H1 (cell line): ENCODE measurements at places on chromosomes 3 and 15.

- DNase-seq, result no peak
These were observed 43.3 kb downstream of the TGFBR2 start for GRCh38 chr3:30649572-30650318.

DNA sequence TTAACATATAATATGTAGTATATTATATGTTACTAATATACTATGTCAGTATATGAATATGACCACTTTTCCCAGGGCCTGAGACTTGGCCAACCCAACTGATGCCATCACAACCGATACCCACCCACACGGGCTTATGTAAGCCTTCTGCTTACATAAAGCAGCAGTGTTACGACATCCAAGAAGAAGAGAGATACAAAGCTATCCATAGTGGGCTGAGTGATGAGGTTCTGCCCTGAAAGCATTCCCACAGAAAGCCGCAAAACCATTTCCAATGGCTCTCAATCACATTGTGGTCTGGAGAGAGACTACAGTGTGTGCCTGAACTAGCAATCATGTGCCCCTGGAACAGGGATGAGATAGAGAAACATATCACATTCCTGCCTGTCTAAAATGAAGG lies 177.9 kb downstream of the PLOD2 start:
- no peak for DNase-seq

DNA sequence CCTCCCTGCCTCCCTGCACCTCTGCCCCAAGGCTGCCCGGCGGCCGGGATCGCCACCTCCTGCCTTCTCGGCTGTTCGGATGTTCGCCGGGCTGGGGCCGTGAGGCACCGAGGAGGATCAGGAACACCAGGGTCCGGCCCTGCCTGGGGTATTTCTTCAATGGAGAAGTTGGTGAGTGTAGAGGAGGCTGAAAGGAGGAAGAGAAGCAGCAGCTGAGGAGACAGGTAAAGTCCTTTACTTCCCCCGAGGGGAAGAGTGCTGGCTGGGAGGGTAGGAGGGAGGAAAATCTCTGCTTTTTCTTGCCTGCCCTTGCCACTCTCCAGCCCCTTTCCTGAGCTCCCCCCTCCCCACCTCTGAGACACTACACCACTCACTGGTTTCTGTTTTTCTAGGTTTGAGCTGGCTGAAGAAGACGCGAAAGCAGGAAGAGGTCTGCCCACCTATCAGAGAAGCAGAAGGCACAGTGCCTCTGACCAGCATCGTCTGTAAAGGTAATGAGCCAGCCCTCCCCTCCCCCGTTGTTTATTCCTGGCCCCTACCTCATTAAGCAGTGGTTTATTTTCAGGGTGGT lies 519 bp downstream of the ASB7 start:
- peak; percentile 83 for DNase-seq

DNA sequence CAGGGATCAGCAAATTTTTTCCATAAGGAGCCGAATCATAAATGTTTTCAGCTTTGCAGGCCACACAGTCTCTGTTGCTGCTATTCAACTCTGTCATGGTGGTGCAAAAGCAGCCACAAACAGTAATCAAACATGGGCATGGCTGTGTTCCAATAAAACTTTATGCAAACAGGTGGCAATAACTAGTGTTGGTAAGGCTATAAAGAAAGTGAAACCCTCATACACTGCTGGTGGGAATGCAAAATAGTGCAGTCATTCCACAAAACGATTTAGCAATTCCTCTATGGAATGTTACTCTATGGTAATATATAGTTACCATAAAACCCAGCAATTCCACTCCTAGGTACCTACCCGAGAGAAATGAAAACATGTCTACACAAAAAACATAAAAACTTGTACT lies 14.0 kb upstream of the MRPS25 start:
- no peak for DNase-seq

DNA sequence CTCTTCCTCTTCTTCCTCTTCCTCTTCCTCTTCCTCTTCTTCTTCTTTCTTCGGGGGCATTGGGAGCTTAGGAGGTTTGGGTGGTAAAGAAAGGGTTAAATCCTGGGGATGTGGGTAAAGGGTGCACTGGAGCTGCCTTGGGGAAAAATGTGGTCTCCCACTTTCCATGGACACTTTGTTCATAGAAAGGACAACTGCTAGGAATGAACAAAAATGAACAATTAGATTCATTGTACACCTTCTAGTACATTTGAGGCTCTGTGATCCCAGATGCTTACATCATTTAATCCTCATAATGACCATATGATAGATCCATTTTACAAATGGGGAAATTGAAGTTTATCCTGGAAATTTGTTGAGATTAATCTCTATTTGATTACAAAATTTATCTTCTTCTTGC lies 699.7 kb downstream of the TUSC7 start:
- DNase-seq, result no peak

GRCh38 chr3:72800869-72801268 lies 47.4 kb downstream of the SHQ1 start:
- DNase-seq, result no peak

DNA sequence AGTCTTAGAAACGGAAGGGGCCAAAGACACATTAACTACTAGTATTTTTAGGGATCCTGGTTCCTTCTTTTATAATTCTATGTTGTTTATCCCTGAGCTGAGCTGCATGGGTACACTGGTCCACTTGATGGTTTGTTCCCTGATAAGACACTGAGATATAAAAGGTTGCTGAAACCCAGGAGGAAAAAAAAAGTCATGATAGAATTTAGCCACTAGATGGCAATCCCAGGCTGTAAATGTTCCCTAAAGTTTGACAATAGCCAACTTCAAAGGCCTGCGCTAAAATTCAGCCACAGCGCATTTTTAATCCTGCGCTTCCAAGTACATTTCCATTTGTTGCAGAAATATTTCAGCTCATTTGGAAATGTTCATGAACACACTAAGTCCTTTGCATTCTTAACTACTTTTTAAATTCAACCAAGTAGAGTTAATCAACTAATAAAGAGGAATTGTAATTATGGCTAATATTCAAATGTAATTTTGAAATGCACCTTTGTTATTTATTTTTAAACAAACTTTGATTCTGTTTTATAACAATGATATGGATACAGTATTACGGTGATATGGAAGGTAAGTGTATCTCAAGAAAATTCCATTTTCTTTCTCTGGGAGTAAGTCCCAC lies 249.3 kb upstream of the FEZF2 start:
- no peak for DNase-seq

GRCh38 chr3:3170998-3171397 lies 8.5 kb downstream of the CRBN start:
- DNase-seq, result no peak

DNA sequence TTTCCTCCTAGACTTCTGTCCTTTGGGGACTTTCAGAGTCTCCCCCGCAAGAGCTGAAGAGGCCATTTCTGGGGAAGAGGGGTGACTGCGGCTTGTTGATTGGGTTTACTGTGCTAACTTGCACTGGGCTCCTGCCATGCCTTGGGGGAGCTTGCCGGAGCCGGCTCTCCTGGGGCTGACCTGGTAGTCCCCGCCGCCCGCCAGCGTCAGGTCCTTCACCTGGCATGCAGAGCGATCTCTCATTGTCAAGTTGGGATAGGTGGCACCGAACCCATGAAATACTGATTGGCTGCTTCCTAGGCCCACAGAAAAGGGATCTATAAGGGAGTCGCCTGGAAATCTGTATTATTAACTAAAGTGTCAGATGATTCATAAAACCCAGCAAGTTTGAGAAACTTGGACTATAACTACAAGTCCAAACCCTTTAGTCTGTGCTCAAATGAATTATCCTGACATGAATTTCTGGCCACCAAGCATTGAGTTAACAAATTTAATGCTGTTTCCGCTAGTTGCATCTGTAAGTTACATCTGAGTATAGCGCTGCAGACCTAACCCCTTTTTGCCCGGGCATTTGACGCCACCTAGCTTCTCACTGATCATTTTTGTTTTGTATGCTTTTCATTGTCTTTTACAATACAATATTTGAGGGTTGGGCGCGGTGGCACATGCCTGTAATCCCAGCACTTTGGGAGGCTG lies 607 bp upstream of the IMP3 start:
- DNase-seq, result no peak

DNA sequence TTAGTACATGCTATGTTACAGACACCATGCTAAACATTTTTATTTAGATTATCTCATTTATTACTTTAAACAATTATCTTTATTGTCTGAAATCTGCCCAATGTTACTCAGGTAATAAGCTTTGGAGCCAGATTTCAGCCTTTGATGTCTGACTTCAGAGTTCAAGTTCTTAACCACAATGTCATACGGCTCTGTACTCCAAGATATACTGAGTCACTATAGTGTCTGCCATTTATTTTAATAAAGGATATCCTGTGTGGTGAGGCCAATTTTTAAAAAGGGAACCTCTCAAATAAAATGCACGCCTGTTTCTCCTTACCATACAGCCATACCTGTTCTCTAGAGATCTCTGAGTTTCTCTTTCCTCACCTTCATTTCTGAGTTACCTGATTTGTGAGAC lies 193.1 kb downstream of the EPHA3 start:
- DNase-seq, result no peak

DNA sequence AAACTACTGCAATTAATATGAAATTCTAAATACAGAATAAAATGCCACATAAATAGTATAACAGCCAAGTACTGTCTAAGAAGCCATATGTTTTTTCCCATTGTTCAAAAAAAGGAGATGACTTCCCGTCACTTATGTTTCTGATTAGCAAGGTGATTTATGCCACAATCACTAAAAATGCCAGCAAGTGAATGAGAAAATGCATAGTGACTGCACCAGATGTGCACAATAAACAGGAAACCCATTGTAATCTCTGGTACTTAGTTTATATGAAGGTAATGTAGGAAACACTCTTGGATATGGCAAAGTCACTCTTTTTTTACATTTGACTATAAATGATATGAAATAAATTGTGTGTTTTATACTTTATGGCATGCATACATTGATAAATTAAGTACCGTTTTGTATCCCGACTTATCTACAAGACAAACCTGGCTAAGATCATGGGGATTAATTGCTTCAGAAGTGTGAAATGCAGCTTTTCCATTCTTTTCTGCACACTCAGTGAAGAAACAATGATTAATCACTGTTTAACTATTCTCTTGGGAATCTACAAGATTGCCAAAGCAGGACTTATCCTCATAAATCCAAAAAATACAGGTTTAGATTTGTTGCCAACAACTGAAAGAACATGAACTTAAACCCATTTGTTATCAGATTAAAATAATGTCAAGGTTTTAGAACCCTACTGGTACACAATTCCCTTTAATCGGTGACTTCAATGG lies 164.5 kb downstream of the TBC1D5 start:
- no peak for DNase-seq

- no peak for DNase-seq
These were observed 202.3 kb upstream of the LPP start for GRCh38 chr3:187951452-187952190.

DNA sequence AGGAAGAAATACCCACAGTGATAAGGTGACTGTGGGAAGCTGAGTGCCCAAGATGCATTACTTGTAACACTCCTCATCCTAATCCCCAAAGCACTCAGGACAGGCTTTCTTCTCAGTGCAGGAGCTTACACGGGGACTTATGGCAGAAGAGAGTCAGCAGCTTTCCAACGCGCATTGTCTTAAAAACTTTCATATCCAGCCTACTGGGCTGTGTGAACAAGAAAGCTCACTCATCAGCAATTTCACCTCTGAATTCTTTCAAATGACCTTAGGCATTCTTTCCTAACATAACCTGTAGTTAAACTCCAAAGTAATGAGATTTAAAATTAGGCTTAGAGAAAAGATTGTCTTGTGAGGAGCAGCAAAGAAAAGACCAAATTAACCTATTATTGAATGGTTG lies 132.3 kb downstream of the KCNAB1 start:
- DNase-seq, result no peak

- DNase-seq, result no peak
These were observed 74.6 kb upstream of the ACAD9 start for GRCh38 chr3:128804811-128805155.

DNA sequence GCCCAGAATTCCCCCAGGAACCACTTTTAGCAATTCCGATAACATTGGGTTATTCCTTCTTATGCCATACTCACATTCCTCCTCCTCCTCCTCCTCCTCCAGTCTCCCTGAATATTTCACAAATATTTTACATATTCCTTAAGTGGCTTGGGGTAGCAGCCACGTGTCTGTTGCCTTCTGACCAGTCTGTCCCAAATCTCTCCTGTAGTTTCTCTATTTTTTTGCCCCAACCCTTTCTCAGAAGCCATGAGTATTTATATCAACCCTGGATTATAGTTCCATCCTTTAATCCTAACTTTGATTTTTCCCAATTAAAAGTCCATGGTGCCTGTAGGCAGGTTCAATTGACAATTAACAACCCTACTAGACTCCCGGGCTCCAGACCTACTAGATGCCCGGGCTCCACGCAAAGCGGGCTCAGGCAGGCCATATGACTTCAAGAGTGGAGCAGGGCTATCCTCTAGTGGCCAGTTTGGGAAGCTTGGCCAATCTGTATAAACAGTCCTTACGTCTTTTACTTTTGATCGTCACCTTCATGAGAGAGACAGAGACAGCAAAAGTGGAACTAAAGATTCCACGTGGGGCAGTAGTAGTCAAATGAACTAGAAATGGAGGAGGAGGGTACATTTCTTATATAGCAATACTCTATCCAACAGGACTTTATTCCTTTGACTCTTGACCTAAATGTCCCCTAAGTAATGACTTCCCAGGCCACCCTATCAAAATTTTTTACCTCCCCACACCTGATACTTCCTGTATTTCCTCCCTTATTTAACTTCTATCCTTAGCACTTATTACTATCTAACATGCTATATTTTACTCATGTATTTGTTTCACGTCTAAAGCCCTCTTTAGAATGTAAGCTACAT lies 69.7 kb downstream of the USF3 start:
- DNase-seq, result peak; percentile 34
